ENCODE measurements at places on chromosomes 3 and 15.

GRCh38 chr15:25641762-25642161 lies 202.9 kb upstream of the UBE3A start:
- no peak for ATAC-seq

GRCh38 chr3:116569611-116570010 lies 124.3 kb upstream of the LSAMP start:
- ATAC-seq, result no peak

GRCh38 chr15:28002867-28003266 lies 96.2 kb downstream of the OCA2 start:
- no peak for ATAC-seq

- peak; percentile 11 for ATAC-seq
These were observed 65.2 kb downstream of the FHIT start for GRCh38 chr3:61186030-61186429.
